ENCODE measurements at places on chromosomes 5 and 9. TPM values are rescaled to one million over a fixed set of nuclear protein-coding genes. Genes with fewer than 3 reads are reported as not detected.

DNA sequence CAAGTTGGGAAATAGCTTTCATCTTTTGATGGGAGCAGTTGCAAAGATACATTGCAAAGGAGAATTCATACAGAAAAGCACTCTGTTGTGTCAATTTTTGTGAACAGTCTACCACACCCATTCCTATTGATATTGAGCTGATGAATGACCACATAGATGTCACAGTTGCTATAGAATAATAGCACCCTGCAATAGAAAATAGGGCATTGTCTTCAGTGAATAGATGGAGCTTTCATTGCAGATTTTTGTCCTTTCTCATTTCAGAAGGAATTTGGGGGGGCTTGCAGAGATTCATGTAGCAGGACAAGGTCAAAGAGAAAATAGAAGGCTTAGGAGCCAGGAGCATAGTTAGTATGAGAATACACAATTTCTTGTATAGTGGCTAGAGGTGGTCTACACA is 237.9 kb downstream of the TMEM38B start:
- no peak for DNase-seq
- H3K4me1 ChIP-seq = peaks cover 6% of the 10 kb centered on the region
- H3K4me3 ChIP-seq = no peak overlapping the region
- no peaks in the 10 kb centered on the region for H3K36me3 ChIP-seq
- H3K27ac ChIP-seq = no peak overlapping the region
- H3K27me3 ChIP-seq = no peaks in the 10 kb centered on the region

- no peaks in the 10 kb centered on the region for H3K27me3 ChIP-seq
- no peak overlapping the region for H3K4me3 ChIP-seq
- no peak overlapping the region for H3K27ac ChIP-seq
Observed at GRCh38 chr5:147170603-147171002, 64.2 kb upstream of the STK32A start.

The UGT3A2 gene
- total RNA-seq = not detected

- H3K27ac ChIP-seq = no peak overlapping the region
- no peaks in the 10 kb centered on the region for H3K36me3 ChIP-seq
- H3K4me3 ChIP-seq = no peak overlapping the region
Observed at GRCh38 chr9:108087781-108088180, 598.2 kb upstream of the KLF4 start.

GRCh38 chr9:94478755-94479730 is 75.8 kb upstream of the PCAT7 start:
- no peaks in the 10 kb centered on the region for H3K27me3 ChIP-seq
- H3K4me3 ChIP-seq = no peak overlapping the region
- H3K36me3 ChIP-seq = no peaks in the 10 kb centered on the region
- no peak for DNase-seq

The INSYN2B gene
- total RNA-seq = 4.2 TPM

DNA sequence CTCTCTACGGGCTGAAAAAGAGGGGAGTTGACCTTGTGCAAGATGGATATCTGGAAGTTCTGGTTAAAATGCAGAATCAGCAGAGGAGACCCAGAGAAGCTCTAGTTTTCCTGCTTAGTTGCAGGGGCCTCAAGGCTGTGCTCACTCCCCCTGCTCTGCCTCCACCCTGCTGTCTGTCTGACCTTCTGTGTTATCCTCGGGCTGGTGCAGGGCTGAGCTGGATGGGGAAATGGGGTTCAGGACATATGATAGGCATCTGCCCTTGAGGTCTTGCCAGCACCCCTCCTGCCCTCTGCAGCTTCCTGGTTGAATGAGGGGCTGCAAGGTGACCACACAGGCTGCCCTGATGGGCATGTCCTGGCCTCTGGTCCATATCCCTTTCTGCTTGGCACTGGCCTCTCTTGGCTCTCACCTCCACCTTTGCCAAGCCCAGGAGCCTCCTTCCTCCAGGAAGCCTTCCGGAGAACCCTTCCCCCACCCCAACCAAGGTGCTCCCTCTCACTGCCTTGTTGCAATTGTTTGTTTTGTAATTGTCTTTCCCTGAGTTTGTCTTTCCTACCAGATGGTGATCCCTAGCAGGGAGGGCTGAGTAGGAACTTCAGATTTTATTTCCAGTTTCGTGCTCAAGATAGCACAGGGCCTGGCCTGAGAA is 1.3 kb downstream of the TMEM268 start:
- peak overlapping the region; percentile 69 for H3K4me3 ChIP-seq
- no peak overlapping the region for H3K27ac ChIP-seq
- H3K27me3 ChIP-seq = no peaks in the 10 kb centered on the region
- H3K4me1 ChIP-seq = peaks cover 8% of the 10 kb centered on the region

The CDC14B gene
- total RNA-seq = 25.9 TPM

DNA sequence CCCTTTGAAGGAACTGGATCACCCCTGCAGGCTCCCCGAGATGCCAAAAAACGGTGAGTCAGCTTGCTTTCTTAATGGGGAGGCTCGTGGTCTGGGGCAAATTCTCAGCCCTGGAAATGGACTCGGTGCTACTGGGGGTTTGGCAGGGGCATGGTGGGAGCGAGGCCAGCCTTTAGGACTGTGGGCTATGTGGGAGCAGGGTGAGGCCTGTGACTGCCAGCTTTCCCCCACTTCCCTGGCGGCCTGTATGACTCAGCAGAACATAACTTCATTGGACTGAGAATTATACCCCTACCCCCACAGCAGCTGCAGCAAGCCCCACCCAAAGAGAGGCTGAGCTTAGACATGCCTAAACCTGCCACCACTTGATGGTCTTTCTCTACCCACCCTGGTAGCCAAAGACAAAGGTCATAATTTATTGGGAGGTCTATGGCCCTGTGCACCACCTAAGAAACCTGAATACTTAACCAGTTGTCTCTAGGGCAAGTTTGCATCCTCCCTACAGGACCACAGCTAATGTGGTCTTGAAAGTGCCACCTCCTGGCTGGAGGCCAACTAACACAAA is 325.3 kb downstream of the TLE1 start:
- no peaks in the 10 kb centered on the region for H3K4me1 ChIP-seq
- DNase-seq = no peak
- no peaks in the 10 kb centered on the region for H3K27me3 ChIP-seq
- H3K36me3 ChIP-seq = no peaks in the 10 kb centered on the region
- no peak overlapping the region for H3K4me3 ChIP-seq
- H3K27ac ChIP-seq = no peak overlapping the region

All from tibial nerve (tissue), 4 donors.